Lower leg skin (tissue), 4 donors: ENCODE measurements at places on chromosomes 4 and X.

- DNase-seq, result no peak
Measured at GRCh38 chr4:138838251-138838650, 177.3 kb upstream of the NOCT start.

- DNase-seq, result no peak
Measured at GRCh38 chrX:143580266-143580665, 55.6 kb downstream of the SLITRK4 start.

DNA sequence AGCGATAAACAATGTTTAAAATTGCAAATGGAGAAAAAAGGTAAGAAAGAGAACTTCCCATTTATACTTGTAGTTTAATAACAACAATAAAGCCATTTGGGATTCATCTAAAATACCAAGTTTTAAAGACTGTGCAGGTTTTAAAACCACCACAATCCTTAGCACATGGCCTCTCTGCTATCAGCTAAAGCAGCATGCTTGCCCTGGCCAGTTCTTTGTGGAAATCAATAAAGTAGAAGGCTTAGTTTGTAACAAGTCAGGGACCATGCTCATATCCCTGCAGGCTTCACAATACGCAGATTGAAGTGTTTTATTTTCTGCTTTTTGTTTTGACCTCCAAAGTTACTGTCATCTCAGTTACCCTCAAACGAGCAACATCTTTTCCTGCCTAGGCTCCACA lies 249.5 kb downstream of the INPP4B start:
- DNase-seq, result no peak

- DNase-seq, result no peak
Measured at GRCh38 chr4:5976431-5976830, 41.8 kb downstream of the C4orf50 start.
